ENCODE measurements at places on chromosomes 2 and 18.

- no peak for DNase-seq
Measured at GRCh38 chr2:37415128-37415820, 70.8 kb downstream of the QPCT start.

GRCh38 chr2:133886735-133887675 is 318.7 kb upstream of the NCKAP5 start:
- no peak for DNase-seq

GRCh38 chr18:58513615-58514335 is 115.1 kb downstream of the ALPK2 start:
- DNase-seq = no peak

DNA sequence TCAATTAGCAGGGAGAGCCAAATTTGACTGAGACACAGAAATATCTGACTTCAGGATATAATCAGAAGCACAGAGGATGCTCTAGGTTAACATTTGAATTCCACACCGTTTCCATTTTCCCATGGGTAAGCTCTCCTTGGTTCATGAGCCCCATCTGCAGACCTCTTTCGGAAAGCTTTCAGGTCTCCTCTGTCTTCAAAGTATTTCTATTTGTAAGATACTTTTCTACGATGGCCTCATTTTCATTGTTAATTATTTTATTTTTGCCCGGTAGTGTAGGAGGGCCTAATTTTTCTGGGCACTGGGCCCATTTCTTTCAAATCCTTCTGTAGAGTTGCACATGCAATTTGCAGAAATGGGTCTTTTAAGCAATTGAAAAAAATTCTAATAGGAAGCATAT is 53.8 kb downstream of the LRPPRC start:
- DNase-seq = no peak

GRCh38 chr2:223465793-223466192 is 136.4 kb downstream of the SCG2 start:
- DNase-seq = no peak

- no peak for DNase-seq
Measured at GRCh38 chr18:23066504-23067039, 68.7 kb upstream of the CABLES1 start.

DNA sequence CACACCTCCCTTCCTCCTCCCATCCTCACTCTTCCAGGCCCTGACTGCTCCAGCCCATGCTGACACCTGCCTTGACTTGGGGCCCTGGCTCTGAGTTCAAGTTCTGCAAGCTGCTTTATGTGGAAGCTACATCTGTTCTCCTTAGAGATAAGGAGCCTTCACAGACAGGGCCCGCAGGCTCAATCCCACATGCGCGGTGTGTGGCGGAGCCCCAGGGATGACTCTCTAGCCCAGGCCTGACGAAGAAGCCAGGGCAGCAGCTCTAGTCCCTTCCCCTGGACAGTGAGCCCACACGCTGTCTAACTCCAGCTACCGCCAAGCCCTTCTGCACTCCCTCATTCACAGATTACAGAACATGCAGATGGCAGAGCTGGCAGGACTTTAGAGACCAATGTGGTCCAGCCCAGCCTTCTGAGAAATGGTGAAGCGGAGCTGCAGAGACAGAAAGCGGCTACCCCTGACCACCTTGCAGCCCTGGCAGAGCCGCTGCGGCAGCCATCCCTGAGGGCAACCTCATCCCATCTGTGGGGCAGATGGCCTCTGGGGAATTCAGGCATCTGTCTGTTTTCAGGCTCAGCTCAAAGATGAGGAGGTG is 304.3 kb downstream of the CELF4 start:
- no peak for DNase-seq

DNA sequence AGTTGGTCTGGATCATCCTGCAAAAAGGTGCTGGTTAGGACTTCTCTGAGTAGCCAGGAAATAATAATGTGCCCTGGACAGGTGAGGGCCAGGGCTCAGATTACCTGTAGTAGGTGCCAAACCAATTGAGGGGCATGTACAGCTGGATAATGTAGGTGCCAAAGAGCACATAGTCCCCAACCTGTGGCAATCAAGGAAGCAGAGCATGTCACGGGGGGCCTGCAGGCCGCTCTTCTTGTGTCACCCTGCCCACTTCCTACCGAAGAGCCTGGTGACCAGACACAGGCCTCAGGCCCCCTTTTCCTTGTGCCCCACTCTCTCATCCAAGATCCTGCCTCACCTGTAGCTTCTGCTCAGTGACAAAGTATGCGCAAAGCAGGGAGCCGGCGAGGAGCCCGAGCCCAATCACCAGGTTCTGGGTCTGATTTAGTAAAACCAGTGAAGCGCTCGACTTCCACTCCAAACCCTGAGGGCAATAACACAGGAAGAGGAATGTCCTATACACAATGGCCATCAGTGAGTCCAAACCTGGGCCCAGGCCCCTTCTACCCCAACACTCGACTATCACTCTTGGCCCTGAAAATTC is 5.2 kb downstream of the ABCB6 start:
- no peak for DNase-seq

DNA sequence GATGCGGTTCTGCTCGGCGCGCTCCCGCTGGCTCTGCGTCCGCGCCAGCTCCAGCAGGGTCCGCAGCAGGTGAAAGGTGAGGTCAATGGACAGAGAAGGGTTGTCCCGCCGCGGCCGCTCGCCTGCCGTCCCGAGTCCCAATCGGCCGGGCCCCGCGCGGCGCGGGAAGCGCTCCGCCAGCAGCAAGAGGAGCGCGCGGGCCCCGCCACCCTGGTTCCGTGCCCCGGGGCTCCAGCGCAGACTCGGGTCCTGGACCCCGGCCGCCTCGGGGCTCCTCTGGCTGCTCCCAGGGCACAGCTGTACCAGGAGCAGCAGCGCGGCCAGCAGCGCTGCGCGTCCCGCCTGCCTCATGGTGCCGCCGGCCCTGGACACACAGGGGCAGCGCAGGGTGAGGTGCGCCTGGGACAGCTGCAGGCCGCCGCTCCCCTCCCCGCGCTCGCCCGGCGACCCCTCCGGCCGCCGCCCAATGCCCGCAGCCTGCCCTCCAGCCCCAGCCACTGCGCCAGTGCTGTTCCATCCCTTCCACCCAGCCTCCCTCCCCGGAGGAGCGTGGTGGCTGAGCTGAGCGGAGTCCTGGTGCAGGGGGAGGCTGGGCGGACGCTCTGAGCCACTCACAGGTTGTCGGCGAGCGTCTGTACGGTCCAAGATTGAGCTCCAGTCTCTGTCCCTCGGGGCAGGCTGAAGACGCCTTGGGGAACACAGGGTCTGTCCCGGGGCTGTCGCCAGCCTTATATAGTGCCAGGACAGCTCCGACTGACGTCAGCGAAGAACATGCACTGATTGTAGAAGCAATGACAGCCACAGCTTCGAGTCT is 493 bp downstream of the UCN start:
- no peak for DNase-seq

DNA sequence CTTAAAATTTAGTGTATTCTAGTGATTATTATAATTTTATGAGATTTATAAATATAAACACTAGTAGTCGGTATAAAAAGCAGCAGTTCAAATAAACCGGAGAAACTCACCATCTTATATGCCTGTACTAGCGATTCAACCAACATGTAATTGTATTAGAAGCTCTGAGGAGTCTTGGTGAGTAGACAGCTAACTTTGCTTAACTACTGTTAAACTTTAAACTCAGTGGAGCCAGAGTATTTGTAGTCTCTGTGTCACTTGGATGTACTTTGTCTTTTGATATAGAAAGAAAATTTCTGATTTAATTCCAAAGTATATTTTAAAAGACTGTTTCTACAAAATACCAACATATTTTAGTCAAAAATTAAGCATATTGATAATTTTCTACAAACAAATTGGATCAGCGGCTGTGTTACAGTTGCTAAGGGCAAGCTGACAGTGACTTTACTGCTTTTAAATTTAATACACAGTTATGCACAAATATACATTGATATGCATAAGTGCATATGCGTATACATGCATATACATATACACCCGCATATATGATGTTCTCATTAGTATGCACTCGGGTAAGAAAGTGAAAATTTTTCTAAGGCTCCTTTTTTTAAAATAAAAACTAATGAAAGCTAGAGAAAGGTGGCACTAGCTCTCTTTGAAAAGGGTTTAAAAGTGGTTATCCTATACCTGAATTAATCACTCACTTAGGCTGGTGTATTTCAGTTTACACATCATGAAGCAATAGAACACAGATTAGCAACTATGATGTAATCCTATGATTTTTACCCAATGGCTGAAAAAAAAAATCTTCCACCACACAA is 374.5 kb downstream of the NCKAP5 start:
- DNase-seq = no peak

DNA sequence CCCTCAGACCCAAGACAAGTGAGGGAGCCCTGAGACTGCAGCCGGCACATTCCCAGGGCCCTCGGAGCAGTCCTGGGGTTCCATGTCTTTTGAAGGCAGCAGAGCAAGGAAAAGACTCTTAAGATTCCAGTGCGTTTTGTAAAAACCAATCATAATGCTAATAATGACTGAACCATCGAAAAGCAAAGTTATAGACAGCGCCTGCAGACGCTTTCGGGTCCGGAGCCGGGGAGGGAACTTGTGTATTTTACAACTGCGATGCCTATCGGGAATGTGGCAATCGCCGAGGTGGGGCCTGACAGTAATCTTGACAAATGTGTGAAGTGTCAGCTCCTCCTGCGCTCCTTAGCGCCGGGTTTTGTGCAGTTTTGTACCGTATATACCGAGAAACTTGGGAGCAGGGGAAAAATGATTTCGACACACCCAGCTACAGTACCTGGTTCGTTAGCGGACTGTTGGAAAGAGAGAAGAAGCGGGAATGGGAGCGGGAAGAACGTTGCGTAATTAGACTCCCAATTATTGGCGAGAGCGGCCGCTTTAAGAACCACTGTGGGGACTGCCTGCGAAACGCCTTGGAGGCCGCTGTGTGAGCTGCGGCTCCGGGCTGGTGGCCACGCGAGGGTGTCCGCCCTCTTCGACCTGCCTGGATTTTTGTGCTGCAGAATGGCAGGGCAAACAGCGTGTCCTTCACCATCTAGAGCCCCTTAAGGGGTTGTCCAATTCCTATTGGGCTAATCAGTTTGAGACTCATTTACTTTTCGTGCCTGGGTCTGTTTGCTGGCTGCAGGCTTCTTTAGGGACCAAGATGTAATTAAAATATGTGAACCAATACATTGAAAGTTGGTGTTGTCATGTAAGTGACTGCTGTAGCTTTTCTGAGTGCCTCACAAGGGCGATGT is 2.4 kb downstream of the EPAS1 start:
- no peak for DNase-seq

DNA sequence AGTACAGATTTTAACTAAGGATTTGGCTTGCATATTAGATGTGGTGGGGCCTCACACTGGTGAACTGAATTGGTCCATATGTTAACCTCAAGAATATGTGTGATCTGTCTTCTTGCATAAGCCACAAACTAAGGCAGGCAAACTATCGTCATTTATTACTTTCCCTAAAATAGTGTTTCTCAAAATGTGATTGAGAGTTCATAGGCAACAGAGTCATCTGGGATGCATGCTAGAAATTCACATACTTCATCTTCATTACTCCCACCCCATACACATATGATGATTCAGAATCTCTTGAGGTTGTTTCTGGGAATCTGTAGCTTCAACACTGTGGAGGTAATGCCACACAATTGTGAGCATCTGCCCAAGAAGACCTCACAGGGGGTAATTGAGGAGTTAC is 822.8 kb upstream of the CDH2 start:
- DNase-seq = no peak
